ENCODE measurements at places on chromosomes 3 and 15.

- DNase-seq, result peak; percentile 1
These were observed 1036.6 kb downstream of the IGSF11 start for GRCh38 chr3:117998071-117998470.

DNA sequence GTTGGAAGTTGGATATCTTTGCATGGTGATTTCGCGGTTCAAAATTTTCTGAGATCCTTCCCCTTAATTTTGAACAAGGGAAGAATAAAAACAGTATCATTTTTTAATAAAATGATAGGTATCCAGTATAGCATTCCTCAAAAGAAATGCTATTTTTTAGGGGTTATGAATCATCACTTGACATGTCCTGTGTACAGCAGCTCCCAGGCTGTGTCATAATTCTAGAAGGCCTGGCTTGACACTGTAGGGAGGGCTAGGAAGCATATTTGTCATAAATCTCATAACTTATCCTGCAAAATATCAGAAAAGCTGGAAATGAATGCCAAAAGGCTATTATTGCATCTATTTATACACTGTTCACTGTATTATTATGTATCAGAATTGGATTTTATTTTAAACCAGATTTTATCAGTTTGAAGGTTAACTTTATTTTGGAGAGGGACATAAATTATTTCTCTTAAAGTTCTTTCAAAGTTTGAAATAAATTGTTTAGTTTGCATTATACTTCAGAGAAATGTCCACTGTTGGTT, 539.1 kb upstream of the ROBO2 start:
- DNase-seq, result no peak

- no peak for DNase-seq
These were observed 167.6 kb upstream of the CADPS start for GRCh38 chr3:63042833-63043232.

DNA sequence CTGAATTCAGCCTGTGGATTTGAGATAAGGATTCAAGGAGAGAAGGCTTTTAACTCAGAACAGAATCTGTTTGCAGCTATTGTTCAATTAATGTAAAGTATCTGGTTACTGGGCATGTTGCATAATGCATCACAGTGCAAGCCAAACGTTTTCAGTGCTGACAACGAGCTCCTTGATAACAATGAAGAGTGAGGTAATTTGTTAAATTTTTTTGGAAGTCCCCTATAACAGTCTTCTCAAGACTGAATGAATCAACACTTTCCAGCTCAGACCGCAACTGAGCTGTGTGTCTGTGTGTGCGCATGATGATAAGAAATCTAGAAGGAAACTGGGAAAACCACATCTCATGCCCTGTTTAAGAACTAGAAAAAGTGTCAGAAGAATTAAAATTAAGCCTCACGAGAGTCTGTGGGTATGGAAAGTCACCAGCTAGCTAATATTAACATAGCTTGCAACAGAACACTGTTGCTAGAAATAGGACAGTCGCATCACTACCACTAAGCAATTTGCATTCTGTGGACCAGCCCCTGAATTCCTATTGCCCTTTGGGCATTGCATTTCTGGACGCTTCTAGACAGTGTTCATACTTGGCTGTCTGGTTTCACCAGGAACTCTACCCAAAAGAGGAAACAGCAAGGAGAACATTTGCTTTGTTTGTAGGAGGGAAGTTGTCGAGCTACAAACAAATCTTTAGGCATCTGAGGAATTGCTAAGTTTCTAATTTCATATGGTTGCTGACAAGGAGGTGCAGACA, 43.7 kb upstream of the ATP2C1 start:
- peak; percentile 70 for DNase-seq

DNA sequence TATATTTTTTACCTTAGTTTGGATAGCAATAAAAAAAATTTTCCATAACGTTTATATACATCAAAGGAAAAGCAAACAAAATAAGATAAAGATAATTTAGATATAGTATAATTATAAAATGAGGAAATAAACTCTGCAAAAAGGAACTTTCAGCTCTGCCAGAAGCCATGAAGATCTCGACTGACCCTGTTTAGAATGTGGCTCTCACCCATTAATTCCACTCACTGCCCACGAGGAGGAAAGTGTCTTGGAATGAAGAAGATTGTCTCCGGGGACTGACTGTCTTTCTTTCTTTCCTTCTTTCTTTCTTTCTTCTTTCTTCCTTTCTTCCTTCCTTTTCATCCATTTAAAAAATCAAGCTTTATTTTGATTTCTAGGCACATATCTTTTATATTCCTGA, 20.1 kb upstream of the PRR20G start:
- DNase-seq, result no peak

- no peak for DNase-seq
These were observed 1.1 kb downstream of the TFDP2 start for GRCh38 chr3:142148044-142148791.

- DNase-seq, result no peak
These were observed 1.5 kb upstream of the NMNAT3 start for GRCh38 chr3:139679220-139679775.

DNA sequence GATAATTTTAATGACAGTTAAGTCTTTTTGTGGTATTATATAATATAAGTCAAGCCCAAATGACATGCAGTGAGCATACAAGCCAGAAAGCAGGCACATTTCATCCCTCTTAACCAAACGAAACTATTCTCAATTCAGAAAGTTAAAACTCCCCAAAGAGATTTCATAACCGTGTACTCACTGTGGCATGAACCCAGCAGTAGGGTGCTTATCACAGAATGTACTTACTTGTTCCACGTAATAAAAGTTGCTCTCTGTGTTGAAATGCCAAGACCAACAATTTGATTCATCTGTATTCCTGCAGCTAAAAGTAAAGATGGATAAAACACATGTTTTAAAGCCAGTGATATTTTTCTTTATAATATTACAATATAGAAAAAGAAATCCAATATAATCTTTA, 12.1 kb downstream of the GK5 start:
- DNase-seq, result no peak

GRCh38 chr15:53400986-53401385, 358.5 kb downstream of the WDR72 start:
- DNase-seq, result no peak

GRCh38 chr3:4772171-4772804, 206.9 kb upstream of the BHLHE40 start:
- no peak for DNase-seq

- no peak for DNase-seq
These were observed 83.9 kb downstream of the RGMA start for GRCh38 chr15:93005133-93005532.

DNA sequence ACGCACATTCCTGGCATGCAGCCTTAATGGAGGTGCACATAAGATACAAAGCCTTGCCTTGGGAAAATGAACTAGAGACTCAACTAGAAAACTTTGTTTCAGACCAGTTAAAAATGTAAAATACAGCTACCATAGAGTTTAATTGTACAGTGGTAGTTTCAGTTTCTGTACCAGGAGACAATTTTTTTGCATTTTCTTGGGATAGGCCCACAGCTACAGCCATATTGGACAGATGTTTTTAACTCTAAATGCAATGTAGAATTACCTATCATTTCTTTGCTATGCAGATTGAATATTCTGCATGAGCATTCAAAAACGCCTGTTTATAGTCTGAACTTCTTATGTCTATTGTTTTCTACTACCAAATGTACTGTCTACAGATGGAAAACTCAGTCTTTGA, 20.3 kb downstream of the DAZL start:
- DNase-seq, result no peak

DNA sequence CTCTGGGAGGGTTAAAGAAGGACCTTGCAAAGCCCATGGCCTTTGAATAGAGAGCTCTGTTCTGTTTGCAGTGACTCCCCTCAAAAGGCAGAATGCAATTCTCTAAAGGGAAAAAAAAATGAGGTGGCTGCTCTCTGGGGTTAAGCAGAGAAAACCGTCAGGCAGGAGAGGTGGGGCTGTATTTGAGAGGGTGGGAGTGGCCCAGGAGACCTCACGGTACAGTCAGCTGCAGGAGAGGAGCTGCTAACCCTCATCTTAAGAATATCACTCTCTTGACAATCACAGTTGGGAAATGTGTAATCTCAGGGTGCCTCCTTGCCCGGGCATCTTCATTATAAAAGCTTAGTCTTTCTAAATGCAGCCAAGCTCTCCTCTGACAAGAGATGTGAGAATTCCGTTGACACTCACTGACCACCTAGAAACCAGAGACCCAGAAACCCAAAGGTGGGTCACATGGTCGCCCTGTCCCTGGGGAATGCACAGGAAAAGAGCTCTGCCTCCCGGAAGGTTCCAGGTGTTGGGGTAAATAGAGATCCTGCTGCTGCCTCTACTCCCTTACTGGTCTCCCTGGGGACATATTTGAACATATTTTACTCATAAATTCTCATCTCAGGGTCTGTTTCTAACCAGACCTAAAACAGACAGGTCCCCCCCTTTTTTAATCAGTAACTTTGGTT, 159.1 kb upstream of the CTDSPL start:
- no peak for DNase-seq

DNA sequence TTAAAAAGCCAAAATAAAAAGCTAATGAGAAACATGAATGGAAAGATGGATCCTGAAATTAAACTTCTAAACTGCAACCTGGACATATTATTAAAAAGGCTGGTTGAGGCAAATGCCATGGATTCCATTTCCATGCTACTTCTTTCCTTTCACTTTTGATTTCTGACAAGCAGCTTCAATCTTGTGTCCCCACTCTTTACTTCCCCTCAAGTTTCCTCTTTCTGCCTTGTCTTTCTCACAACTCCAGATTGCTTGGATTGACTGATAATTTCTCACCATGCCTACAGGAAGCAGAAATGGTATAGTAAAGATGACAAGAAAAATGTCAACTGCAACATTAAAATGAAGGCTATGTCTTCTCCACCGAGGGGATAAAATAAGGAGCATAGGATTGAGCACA, 1136.7 kb downstream of the TUSC7 start:
- DNase-seq, result no peak

GRCh38 chr15:38046257-38047051, 112.0 kb downstream of the TMCO5A start:
- no peak for DNase-seq

- DNase-seq, result no peak
These were observed 160.7 kb downstream of the TAFA4 start for GRCh38 chr3:68771681-68772080.

- DNase-seq, result no peak
These were observed 377.7 kb upstream of the AGTR1 start for GRCh38 chr3:148319960-148320359.

- DNase-seq, result peak; percentile 30
These were observed 41.1 kb upstream of the SEC61A1 start for GRCh38 chr3:128011140-128011539.

DNA sequence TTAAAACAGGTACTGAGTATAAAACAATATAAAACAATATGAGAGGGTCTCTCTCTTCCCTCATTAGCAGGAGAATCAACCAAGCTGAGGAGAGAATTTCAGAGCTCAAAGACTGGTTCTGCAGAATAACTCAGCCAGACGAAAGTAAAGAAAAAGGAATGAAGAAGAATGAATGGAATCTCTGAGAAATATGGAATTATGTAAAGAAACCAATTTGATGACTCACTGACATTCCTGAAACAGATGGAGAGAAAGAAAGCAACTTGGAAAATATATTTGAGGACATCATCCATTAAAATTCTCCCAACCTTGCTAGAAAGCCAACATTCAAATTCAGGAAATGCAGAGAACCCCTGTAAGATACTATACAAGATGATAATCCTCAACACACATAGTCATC, 630.9 kb downstream of the PYDC2 start:
- no peak for DNase-seq

DNA sequence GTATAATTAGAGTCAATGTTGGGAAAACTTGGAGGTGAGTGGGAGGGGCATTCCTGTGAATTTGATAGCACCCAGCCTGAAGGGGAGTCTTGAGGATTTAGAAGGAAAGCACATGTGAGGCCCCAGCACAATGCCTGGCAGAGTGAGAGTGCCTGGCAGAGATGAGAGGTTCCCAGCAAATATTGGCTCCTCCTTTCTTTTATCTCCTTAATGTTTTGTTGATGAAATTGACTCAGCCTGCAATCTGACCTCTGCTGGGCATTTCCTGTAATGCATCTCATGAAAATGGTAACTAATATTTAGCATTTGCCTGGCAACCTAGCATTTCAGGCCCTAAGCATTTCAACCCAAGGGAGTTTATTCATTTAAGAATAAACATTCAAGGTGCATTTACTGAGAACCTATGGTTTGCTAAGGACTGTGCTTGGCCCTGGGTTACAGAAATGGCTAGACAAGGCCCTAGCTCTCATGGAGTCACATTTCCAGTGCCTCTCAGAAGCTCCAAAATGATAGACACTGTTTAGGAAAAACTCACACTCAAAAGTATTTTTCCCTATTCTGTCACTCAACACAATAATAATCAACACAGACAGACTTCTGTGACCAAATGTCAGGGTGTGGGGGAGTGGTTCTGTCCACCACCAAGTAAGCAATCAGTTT, 19.0 kb downstream of the PDHB start:
- peak; percentile 58 for DNase-seq

- no peak for DNase-seq
These were observed 96.1 kb downstream of the TFDP2 start for GRCh38 chr3:142053244-142053643.

All from stimulated activated CD4-positive, alpha-beta T cell treated with anti-CD3 and anti-CD28 coated beads, Interleukin-15, amount 100 ng/mL, for 24 hours (primary cell).